Non-pigmented ciliary epithelial cell (primary cell): ENCODE measurements at places on chromosomes 1 and 21.

GRCh38 chr1:101259744-101260148 lies 22.9 kb downstream of the S1PR1 start:
- DNase-seq = peak; percentile 60

GRCh38 chr1:88976235-88976634 lies 16.2 kb downstream of the KYAT3 start:
- no peak for DNase-seq

DNA sequence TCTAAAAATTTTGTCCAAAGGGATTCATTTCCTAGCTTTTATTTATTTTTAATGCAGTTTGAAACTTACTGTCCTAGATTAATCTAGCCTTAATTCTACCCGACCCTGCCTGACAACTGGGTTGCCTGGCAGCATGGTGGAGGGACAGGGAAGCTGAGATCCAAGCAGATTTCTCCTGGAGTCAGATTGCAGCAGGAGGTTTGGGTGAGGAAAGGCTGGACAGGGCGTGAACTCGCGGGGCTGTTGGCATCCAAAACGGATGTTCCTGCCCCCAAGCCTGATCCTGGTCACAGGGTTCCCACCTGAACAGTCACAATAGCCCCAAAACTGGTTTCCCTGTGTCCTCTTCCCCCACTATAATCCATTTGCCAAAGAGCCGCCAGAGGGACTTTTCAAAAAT lies 23.2 kb downstream of the TCEA3 start:
- DNase-seq = no peak

GRCh38 chr1:33007190-33008050 lies 29.3 kb downstream of the AK2 start:
- DNase-seq = no peak

DNA sequence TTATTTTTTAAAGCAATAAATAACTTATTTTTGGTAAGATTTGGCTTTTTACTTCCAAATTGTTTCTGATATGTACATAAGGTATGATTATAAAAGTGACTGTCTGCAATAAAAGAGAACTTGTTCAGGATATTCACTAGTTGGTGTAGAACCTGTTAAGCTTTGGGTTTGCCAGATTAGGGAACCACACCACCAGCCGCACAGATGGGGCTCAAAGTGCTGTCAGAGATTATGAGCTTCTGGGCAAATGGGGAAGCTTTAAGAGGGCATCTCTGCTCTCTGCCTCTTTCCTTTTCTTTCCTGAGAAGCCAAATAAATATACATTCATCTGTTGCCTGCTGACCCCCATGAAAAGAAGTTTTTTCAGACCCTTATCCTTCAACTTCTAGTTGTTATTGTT lies 25.4 kb downstream of the IVNS1ABP start:
- DNase-seq = no peak
